ENCODE measurements at places on chromosomes 12 and 14.

DNA sequence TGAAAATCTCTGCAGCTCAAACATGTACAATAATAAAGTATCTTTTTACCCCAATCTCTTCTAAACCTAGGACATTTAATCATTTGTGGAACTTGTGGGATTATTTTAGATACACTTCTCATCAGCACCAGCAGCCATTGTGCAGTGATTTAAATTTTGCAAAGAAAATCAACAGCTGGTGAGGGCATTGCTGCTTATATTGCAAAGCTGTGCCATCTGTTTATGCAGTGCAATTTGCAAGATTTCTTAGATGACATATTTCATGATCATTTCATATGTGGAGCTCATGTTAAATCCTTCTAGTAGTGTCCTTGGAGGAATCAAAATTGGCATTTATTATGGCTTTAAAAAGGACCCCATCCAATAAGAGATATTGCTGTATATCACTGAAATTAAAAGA lies 320.7 kb downstream of the BTG1 start:
- no peak for DNase-seq

- DNase-seq = no peak
Observed at GRCh38 chr14:32597771-32598170, 268.7 kb downstream of the AKAP6 start.

GRCh38 chr14:95258156-95258555 lies 61.6 kb downstream of the CLMN start:
- DNase-seq = no peak

GRCh38 chr14:67167420-67168109 lies 21.7 kb upstream of the GARIN2 start:
- no peak for DNase-seq

DNA sequence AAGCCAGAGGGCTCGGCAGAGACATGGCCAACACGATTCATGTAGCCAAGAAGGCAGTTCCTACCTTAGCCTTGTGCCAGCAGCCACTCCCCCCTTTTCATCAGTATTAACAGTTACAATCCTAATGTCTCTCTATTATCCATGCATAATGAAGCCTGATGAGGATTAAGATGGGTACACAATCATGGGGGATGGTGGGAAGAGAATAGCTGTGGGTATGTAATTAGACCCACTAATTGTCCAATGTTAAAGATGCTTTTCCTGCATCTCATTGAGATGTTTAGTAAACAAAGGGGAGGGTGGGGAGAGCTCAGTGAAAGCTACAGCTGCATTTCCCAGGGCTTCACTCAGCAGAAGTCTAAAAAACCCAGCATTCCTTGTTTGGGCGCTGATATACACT lies 70.4 kb upstream of the CMKLR1 start:
- DNase-seq = no peak

GRCh38 chr12:54394281-54394719 lies 9.8 kb upstream of the ZNF385A start:
- DNase-seq = peak; percentile 28

- DNase-seq = no peak
Observed at GRCh38 chr14:99534863-99535262, 53.7 kb downstream of the CCNK start.

DNA sequence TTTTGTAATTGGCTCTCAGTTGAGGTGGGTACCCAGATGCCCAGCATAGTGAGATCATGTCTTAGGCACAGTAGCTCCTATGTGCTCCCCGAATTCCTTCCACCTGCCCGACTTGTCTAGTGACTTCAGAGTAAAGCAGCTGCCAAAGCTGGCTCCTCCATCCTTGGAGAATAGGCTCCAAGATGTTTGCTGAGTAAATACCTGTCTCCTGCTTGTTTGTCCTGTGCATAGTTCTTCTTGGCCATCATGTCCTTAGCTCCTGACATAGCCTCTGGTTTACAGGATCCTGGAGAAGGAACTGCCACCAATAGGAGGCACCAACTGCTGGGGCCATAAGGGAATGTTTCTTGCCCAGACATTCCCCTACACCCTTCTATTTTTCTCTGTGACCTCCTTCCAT lies 52.6 kb upstream of the CISTR start:
- DNase-seq = no peak

DNA sequence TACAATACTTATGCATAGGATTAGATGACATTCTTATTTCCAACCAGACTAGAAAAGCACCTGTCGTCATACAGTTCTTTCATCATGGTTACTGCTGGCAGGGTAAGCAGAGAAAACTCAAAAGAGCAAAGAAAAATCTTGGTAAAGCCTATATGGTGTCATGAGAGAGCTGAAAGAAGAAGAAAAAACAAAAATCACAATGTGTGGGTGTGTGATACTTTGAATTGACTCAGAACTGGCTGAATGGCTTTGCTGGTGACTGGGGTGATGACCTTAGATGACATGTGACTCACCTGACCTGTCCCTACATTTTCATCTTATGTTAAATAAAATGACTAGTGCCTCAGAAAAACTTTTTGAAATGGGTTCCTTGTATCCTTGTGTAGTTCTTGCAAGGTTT lies 278.1 kb upstream of the LMO3 start:
- no peak for DNase-seq

DNA sequence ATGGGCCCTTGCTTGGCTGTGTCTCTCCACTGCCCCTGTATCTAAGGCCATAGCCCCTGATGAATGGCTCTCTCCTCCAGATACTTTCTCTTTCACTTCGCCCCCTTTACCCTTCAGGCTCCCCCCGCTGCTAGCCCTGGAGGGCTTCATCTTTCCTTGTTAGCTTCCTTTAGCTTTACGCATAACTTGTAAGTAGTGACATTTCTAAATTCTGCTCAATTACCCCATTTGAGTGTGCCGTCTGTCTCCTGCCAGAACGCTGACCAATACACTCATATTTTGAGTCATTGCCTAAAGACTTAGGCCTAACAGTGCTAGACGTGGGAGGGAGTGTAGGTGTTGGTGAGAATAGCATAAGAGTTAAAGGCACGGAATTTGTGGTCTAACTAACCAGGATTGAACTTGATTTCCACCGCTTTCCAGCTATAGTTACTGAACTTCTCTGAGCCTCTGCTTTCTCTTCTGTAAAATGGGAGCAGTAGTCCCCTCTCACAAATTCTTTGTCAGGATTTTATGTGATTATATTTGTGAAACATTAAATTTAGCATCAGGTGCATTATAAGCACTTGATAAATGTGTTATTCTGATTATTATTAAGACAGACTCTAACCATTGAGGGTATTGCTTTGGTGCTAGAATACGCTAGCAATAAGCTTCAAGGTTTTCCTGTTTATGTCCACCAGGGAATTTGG lies 129.3 kb downstream of the ZFP36L1 start:
- DNase-seq = no peak

DNA sequence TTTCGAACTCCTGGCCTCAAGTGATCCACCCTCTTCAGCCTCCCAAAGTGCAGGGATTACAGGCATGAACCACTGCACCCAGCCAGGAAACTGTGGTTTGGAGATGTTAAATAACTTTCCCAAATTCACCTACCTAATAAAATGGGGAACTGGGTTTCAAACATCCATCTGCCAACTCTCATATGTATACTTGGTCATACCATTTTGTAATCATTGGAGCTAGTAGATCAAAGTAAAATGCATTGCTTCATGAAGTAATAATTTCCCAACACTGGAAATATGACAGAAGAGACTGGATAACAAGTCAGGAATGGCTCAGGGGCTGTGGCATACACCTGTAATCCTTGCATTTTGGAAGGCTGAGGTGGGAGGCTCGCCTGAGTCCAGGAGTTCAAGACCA lies 5.3 kb upstream of the HECTD1 start:
- DNase-seq = no peak

- no peak for DNase-seq
Observed at GRCh38 chr14:56812364-56813141, 2.3 kb upstream of the OTX2 start.

GRCh38 chr12:121238604-121239350 lies 28.8 kb downstream of the P2RX4 start:
- no peak for DNase-seq

DNA sequence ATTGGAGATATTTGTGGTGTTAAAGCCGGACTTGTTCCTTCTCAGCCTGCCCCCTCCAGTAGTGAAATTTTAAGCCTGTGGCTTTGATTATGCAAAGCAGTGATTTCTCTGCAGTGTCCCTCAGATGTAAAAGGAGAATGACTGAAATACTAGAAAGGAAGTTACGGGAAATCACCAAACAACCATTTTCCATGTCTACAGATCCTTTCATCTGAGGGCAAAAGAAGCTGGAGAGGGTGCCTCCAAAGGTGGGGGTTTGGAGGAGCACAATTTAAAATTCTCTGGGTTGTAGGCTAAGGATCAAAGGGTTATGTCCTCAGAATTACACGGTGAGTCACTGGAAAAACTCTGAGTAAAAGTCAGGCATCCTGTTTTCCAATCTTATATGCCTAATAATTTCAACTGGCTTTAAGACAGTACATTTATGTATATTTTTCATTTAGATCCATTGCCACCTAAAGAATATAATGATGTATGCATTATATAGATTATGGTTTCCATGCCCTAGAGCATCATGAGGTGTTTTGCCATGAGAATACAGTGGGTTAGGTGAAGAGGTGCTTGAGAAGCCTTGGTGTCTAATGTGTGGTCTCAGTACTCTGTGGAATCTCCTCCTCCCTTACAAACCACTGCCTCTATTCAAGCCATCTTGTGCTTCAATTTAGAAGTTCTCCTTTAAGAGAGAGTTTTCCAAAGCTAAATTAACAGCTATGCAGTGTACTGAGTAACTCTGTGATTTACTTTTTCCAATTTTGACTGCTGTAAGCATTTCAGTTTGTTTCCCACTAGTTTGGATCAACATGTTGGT lies 362.1 kb downstream of the RAD51B start:
- no peak for DNase-seq

- DNase-seq = no peak
Observed at GRCh38 chr14:68210729-68211299, 391.2 kb downstream of the RAD51B start.

GRCh38 chr12:113043240-113043639 lies 13.3 kb upstream of the DTX1 start:
- DNase-seq = no peak

GRCh38 chr14:100362311-100362927 lies 39.3 kb downstream of the SLC25A47 start:
- DNase-seq = no peak

DNA sequence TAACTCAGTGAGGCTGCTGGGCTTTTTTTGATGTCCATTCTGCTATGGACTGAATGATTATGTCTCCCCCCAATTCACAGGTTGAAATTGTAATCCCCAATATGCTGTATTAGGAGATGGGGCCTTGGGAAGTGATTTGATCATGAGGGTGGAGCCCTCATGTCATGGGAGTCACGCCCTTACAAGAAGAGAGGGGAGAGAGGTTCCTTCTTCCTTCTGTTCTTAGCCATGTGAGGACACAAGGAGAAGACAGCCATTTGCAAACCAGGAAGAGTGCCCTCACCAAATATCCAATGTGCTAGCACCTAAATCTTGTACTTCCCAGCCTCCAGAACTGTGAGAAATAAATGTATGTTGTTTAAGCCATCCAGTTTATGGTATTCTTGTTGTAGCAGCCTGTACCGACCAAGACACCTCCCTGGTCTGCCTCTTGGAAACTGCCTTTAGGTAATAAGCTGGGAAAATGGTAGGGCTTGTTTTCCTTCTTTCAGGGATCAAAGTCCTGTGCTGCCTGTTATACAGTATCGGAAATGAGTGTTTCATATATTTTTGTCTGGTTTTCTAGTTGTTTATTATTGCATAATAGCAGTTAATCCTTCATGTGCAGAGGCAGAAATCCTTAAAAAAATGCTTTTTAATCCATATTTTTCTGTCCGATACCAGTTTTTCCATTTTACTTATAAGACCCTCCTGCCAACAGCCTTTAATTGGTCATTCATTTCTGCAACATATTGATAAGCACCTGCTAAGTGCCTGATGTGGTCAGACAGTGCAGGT lies 16.3 kb downstream of the BORCS5 start:
- DNase-seq = no peak

DNA sequence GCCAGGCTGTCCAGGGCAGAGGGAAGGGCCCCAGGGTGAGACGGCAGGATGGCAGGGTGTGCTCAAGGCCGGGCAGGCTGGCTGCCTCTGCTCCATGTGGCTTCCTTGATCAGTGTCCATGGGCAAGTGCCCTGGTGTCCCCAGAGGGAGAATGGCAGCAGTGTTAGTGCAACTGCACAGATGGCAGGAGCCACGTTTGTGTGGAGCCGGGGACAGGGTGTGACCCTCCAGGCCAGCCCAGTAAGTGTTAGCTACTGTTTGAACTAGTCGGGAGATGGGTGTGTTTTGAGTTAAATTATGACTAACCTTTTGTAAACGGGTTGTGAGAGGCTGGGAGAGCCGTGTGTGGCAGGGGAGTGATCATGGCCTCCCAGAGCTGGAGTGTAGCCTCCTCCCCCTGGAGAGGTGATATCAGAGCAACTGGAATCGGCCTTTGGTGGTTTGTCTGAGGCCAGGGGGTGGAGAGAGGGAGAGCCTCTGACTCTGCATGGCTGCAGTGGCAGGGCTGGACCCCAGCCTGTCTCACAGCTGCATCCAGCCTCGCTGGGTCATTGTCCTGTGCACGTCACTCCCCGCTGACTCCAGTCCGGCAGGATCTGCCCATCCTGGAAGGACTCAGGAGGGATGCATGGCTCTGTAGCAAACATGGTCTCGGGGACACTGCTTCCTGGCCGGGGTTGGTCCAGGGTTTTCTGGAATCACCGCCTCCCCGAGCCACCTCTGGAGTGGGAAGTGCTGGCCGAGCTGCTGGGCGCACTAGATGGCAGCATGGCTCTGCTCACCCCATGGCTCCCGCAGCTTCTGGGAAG lies 27.8 kb downstream of the AACS start:
- DNase-seq = no peak

GRCh38 chr12:101591781-101592180 lies 3.0 kb upstream of the MYBPC1 start:
- DNase-seq = no peak

GRCh38 chr12:92042791-92043531 lies 102.7 kb downstream of the BTG1 start:
- no peak for DNase-seq

- DNase-seq = no peak
Observed at GRCh38 chr12:118781692-118782091, 199.6 kb upstream of the SRRM4 start.

- DNase-seq = no peak
Observed at GRCh38 chr12:64729909-64730587, 29.2 kb downstream of the GNS start.
